ENCODE measurements at places on chromosomes 13 and 19.

DNA sequence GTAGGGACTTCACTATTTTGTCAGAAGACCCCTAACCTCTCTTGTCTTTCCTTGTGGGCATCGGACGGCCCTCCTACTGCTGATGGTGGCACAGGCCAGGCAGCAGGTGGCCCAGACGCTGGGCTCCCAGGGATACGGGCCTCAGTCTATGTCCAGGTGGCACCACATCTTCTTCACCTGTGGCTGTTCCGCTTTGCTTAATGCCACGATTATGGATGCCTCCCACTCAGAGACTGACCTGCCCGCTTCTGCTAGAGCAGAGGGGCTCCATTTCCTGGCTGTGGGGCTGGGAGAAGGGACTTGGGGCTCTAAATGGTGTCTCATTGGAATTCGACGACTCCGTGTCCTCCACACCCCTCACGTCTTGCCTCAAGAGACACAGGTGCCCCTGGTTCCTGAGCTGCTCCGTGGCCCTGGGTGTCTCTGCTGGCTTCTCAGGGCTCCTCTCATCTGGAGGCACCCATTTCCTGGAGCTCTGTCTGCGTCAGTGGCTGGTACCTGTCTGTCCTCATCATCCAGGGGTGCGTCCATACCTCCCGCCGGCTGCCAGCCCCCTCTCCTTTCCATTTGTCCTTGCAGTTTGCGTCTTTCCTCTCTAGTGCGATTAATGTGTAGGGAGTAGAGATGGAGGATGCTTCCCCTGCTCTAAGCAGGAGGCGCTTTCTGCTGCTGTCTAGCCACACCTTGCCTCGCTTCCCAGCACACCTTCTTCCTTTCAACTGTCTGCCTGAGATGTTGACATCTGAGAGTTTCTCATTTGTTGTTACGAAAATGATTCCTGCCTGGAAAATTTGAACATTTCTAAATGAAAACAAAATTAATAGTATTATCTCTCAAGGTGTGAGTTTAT lies 63.4 kb downstream of the TEX29 start:
- peaks cover 7% of the 10 kb centered on the region for H3K4me1 ChIP-seq
- peaks cover 4% of the 10 kb centered on the region for H3K27me3 ChIP-seq
- H3K27ac ChIP-seq = no peak overlapping the region
- no peak for DNase-seq
- H3K36me3 ChIP-seq = no peaks in the 10 kb centered on the region

DNA sequence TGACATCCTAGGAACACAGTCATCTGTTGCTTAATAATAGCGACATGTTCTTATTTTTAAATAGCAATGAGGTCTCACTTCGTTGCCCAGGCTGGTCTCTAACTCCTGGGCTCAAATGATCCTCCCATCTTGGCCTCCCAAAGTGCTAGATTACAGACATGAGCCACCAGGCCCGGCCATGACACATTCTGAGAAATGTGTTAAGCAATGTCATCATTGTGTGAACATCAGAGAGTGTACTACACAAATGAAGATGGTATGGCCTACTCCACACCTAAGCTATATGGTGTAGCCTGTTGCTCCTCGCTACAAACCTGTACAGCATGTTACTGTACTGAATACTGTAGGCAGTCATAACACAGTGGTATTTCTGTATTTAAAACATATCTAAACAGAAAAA lies 24.6 kb upstream of the GARRE1 start:
- H3K4me3 ChIP-seq = no peak overlapping the region
- DNase-seq = no peak
- no peaks in the 10 kb centered on the region for H3K4me1 ChIP-seq
- peaks cover 61% of the 10 kb centered on the region for H3K36me3 ChIP-seq
- no peak overlapping the region for H3K27ac ChIP-seq

- peak overlapping the region; percentile 43 for H3K27ac ChIP-seq
- DNase-seq = no peak
- no peak overlapping the region for H3K4me3 ChIP-seq
- H3K27me3 ChIP-seq = no peaks in the 10 kb centered on the region
Measured at GRCh38 chr13:50758796-50759195, 84.7 kb downstream of the DLEU7 start.

GRCh38 chr19:3225677-3226093 lies 1.2 kb downstream of the CELF5 start:
- H3K4me3 ChIP-seq = no peak overlapping the region
- peaks cover 25% of the 10 kb centered on the region for H3K4me1 ChIP-seq
- H3K36me3 ChIP-seq = no peaks in the 10 kb centered on the region
- no peak overlapping the region for H3K27ac ChIP-seq
- DNase-seq = peak; percentile 17

DNA sequence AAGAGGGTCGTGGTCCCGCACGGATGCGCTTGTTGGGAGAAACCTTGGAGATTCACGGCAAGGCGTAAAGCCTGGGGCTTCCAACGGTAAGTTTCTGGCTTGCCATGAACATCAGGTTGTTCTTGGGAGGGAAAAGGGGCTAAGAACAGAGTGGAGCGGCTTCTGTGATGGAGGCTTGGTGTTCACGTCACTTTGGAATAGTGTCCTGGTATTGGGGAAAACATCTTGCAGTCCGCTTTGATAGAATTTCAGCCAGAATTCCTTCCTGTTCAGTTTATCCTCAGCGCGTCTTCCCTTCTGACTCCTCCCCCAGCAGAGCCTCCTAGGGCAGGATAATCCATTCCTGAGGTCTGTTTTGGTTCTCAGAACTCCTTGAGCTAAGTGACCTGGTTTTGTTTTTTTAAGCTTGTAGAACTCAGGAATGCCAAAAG lies 2.0 kb downstream of the KCTD15 start:
- H3K4me3 ChIP-seq = no peak overlapping the region
- H3K27ac ChIP-seq = no peak overlapping the region
- no peak for DNase-seq
- no peaks in the 10 kb centered on the region for H3K4me1 ChIP-seq
- H3K36me3 ChIP-seq = no peaks in the 10 kb centered on the region

- DNase-seq = no peak
- peaks cover 55% of the 10 kb centered on the region for H3K36me3 ChIP-seq
- H3K4me3 ChIP-seq = no peak overlapping the region
- no peaks in the 10 kb centered on the region for H3K27me3 ChIP-seq
Measured at GRCh38 chr19:2249880-2250765, 1.0 kb downstream of the AMH start.

DNA sequence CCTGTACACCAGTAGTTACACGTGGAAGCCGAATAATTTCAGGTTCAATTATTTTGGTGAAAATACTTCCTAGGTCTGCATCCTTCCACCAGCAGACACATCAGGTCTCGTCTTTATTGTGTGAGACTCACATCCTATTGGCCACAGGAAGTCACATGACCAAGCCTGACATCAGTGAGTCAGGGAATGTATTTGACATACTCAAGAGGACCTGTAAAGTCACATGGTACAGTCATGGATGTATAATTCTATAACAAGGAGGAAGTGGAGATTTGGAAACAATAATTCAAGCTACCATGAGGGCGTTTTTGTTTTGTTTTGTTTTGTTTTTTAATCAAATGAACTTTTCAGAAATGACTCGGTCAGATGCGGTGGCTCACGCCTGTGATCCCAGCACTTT lies 9.3 kb upstream of the HIF3A start:
- no peak for DNase-seq
- no peak overlapping the region for H3K27ac ChIP-seq
- no peaks in the 10 kb centered on the region for H3K36me3 ChIP-seq

GRCh38 chr19:13974073-13974472 lies 21.8 kb downstream of the DCAF15 start:
- peaks cover 50% of the 10 kb centered on the region for H3K36me3 ChIP-seq
- no peak overlapping the region for H3K4me3 ChIP-seq
- H3K27ac ChIP-seq = no peak overlapping the region
- peak; percentile 47 for DNase-seq

DNA sequence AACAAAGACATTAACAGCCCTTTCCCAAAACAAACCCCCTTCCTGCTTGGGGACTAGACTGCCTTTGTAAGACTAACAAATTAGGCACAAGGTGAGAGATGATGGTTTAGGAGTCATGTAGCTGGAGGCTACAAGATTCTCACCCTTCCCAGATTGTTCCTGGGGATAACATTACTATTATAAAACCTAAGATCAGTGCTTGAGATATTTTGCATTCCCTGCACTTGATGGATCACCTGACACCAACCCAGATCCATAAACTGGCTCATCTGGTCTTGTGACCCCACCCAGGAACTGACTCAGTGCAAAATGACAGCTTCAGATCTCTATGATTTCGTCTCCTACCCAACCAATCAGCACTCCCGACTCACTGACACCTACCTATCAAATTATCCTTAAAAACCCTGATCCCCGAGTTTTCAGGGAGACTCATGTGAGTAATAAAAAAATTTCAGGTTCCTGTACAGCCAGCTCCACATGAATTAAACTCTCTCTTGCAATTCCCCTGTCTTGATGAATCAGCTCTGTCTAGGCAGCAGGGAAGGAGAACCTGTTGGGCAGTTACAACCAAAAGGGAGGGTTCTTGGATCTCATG lies 2.4 kb upstream of the ZNF616 start:
- H3K27ac ChIP-seq = no peak overlapping the region
- no peak overlapping the region for H3K4me3 ChIP-seq
- peaks cover 2% of the 10 kb centered on the region for H3K36me3 ChIP-seq
- H3K4me1 ChIP-seq = peaks cover 24% of the 10 kb centered on the region

- H3K4me3 ChIP-seq = no peak overlapping the region
- H3K36me3 ChIP-seq = no peaks in the 10 kb centered on the region
- DNase-seq = no peak
Measured at GRCh38 chr19:19749117-19749907, 16.4 kb upstream of the ZNF14 start.

DNA sequence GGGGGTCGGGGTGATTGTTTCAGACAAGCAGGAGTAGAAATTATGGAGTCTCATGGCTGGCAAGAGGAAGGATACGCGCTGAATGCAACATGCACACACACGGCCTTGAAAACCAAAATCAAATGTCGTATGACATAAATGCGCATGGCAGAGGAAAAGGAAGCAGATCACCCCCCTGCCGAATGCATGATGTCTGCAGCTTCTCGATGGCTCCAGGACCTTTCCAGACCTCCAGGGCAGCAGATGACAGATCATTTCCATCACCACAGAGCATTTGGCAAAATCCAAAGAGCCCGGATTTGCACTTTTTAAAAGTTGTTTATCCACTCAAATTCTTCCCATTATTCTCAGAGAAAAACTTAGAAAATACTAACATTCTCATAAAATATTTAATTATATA lies 211.7 kb downstream of the NHLRC3 start:
- no peaks in the 10 kb centered on the region for H3K36me3 ChIP-seq
- no peak overlapping the region for H3K4me3 ChIP-seq
- H3K27ac ChIP-seq = no peak overlapping the region
- no peak for DNase-seq
- no peaks in the 10 kb centered on the region for H3K4me1 ChIP-seq
- no peaks in the 10 kb centered on the region for H3K27me3 ChIP-seq

- DNase-seq = no peak
- no peak overlapping the region for H3K4me3 ChIP-seq
- no peak overlapping the region for H3K27ac ChIP-seq
Measured at GRCh38 chr13:39130301-39130700, 92.0 kb downstream of the NHLRC3 start.

- peaks cover 21% of the 10 kb centered on the region for H3K4me1 ChIP-seq
- no peak overlapping the region for H3K4me3 ChIP-seq
- no peaks in the 10 kb centered on the region for H3K36me3 ChIP-seq
- no peaks in the 10 kb centered on the region for H3K27me3 ChIP-seq
Measured at GRCh38 chr13:79427883-79428282, 21.8 kb upstream of the RBM26 start.

DNA sequence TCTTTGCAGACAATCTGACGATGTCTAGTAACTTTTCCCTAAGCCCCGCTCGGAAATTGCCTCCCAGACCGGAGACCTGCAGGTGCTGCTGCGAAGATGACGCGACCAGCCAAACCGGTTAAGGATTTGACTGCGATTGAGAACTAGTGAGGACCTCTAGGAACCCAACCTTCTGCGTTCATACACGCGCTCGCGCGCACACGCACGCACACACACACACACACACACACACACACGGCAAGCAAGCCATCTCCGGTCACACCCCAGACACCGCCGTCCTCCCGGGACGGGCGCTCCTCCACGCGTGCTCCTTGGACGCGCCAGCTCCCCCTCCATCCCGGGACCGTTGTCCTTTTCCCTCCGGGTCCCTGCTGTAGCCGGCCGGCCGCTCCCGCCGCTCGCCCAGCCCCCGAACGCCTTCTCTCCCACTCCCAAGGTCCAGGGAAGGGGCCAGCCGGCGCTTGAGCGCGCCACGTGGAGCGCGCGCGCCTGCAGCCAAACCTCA lies 1.2 kb downstream of the TBC1D4 start:
- no peak for DNase-seq
- H3K27ac ChIP-seq = no peak overlapping the region
- peaks cover 17% of the 10 kb centered on the region for H3K27me3 ChIP-seq

- no peak overlapping the region for H3K4me3 ChIP-seq
- H3K4me1 ChIP-seq = peaks cover 6% of the 10 kb centered on the region
- H3K27ac ChIP-seq = no peak overlapping the region
- H3K36me3 ChIP-seq = peaks cover 51% of the 10 kb centered on the region
- DNase-seq = no peak
Measured at GRCh38 chr13:99327761-99328160, 20.6 kb upstream of the GPR183 start.

GRCh38 chr13:94548382-94548781 lies 47.6 kb downstream of the TGDS start:
- H3K27ac ChIP-seq = peak overlapping the region; percentile 89
- no peak for DNase-seq
- peaks cover 20% of the 10 kb centered on the region for H3K4me1 ChIP-seq
- no peaks in the 10 kb centered on the region for H3K36me3 ChIP-seq
